ENCODE measurements at places on chromosomes 4 and X. TPM values are rescaled to one million over a fixed set of nuclear protein-coding genes. Genes with fewer than 3 reads are reported as not detected.
A peak's percentile ranks its signal among the peaks of the same experiment; 100 is the strongest.

GRCh38 chrX:131951166-131951565 lies 71.9 kb upstream of the STK26 start:
- no peak for DNase-seq

DNA sequence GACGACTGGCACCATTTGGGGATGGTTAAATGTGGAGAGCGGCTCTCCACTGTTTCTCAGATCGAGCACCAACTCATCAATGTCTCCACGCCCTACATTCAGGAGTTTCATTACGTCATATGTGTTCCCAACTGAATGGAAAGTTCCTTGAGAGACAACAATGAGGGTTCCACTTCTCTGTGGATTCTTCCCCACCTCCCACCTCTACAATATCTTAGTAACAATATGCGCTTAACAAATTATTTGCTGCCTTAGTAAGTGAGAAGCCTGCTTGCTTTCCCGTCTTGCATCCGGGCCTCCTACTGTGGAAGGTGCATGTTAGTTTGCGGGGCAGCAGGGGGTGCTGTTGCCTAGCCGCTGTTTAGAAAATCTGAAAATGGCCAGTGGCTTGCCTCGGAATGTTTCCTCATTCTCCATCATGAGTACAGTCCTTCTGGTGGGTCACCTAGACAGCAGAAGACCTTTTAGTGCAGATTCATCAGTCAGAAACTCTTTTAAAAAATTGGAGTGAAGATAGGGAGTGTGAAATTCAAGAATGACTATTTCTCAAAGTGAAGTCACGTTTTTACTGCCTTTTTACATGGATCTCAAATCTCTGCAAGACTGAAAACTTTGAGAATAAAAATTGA lies 55.7 kb downstream of the PHOX2B start:
- DNase-seq: peak; percentile 3

DNA sequence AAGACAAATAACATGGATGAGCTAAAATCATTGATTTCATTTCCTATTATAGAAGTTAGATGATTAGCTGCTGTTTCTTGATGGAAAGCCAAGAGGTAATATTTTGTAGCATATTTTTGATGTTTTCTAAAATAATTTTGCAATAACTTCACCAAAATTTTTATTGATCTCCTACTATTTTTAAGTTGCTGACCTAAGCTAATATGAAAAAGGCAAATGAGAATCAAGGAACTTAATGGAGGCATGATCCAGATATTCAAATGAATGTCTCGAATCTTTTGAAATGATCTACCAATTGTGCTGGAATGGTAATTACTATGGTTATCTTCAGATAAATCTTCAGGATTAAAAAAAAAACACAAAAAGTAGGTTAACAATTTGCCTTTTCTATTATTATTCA lies 1591.4 kb upstream of the PCDH7 start:
- no peak for DNase-seq

- no peak for DNase-seq
Observed at GRCh38 chr4:65126200-65126599, 544.1 kb downstream of the EPHA5 start.

DNA sequence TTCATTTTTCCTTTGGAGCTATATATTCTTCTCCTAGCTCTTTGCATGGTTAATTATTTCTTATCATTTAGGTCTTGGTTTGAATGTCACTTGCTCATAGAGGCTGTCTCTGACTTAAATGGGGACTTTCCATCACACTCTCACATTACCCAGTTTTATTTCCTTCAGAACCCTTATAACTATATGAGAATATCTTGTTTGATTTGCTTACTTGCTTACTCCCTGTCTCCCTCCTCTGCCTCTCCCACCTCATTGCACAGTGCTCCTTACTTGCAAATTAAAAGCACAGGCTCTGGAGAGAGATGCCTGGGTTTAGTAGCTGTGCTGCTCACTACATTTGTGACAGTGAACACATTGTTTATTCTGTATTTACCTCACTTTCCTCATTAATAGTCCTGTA lies 174.6 kb downstream of the SOWAHB start:
- DNase-seq: no peak

GRCh38 chr4:132056496-132056895 lies 1092.6 kb upstream of the PCDH10 start:
- no peak for DNase-seq

GRCh38 chr4:112759313-112759712 lies 122.4 kb downstream of the LARP7 start:
- no peak for DNase-seq

The NAP1L5 gene
- total RNA-seq: 48.1 TPM

DNA sequence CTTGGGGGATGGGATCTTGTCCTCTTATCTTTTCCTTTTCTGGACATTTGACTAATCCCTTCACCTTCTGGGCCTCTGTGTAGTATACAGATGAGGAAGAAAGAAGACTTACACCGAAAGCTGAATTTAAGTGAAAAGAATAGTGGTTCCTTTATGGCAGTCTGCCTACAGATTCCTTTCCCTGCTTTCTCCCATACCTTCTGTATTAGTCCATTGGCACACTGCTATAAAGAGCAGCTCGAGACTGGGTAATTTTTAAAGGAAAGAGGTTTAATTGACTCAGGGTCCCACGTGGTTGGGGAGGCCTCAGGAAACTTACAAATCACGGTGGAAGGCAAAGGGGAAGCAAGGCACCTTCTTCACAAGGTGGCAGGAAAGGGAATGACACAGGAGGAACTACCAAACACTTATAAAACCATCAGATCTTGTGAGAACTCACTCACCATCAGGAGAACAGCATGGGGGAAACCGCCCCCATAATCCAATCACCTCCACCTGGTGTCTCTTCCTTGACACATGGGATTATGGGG lies 34.0 kb upstream of the CD38 start:
- no peak for DNase-seq

DNA sequence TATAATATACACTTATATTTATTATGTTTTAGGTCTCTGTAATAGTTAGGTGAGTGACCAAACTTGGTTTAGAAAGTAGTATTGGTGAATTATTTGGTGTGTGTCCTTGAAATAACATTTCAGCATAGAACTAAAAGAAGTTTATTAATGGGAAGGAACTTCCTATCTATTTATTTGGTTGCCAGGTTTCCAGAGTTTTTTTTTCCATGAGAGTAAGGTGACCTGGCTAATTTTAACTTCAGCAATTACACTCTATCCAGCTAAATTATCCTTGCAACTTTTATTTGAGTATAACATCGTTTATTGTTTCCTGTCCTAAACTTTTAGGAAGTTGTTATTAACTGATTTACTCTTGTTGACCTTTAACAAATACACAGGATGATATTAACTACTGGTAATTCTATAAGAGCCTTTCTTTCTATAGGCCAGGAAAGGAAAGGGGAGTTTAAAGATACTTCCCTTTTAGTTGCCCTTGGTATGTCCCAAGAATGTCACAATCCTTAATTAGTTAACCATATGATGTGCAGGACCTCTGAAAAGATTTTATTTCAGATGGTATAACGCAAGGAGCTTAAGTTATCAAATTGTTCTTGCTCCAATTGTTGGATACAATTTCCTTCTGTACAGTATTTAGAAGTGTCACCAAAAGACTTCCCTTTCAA lies 18.9 kb downstream of the PRDM8 start:
- DNase-seq: no peak

DNA sequence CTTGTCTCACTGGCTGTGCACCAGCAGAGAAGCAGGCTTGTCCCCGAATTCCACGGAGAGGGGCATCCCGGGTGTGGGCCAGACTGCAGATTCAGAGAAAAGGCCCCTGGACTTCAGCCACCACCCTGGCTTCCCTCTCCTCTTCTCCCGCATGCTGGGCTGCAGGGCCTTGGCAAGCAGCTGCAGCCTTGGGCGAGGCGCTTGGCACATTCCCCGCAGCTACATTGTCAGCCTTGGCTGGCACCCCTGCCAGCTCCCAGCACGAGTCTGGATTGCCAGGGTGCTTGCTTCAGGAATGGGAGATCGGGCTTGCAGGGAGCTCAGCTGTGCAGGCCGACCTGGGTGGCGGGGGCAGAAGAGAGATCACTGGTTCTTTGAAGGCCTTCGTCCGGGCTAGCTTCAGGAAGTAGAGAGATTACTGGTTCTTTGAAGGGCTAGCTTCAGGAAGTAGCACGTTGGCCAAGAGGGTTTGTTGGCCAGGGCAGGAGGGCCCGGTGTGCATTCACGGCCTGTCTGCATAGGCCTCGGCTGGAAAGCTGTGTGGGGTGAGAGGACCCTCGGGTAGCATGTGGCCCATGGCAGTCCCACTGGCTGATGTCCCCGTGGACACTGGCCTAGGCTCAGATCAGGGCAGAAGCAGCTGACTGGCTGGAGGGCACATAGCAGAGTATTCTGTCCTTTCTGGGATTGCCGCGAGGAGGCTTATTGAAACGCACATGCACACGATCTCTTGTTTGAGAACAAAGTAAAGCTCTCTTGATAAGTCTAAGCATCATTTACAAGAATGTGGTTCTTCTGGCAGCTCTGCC lies 2.7 kb downstream of the ABCD1 start:
- peak; percentile 71 for DNase-seq

The ARR3 gene
- total RNA-seq: not detected

- no peak for DNase-seq
Observed at GRCh38 chr4:3648731-3649130, 116.5 kb upstream of the LRPAP1 start.

Data from frontal cortex (tissue), 4 donors.